ENCODE measurements at places on chromosomes 16 and 17.

DNA sequence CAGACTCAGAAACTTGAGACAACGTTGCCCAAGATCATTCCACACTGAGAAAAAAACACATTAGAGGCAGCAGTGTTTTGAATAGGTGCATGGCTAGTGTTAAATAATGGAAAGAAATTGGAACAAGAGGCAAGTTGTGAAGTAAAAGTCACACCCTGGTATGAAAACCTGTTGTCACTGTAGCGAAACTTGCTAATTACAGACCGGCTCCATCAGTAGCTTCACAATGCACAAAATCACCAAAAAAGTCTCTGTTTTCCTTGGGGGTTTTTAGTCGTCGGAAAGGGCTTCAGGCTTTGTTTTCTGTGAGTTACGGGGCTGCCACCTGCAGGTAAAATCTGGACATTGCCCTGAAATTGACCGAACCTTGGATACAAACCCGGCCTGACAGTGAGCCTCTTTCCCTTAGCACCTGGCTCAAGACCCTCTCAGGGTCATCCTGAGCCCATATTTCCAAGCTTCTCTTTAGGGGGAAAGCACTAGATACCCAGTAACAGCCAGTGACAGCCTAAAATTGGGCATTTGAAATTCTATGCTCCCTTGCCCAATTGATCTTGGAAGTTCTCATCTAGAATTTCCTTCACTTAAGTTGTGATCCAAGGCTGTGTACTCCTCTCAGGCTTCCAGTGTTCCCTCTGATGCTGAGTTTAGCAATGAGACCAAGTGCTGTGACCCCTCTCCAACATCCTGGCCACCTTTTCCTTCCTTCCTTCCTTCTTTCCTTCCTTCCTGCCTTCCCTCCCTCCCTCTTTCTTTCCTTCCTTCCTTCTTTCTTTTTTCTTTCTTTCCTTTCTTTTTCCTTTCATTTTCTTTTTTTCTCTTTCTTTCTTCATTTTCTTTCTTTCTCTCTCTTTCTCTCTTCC is 7.2 kb upstream of the GRB2 start:
- DNase-seq, result peak; percentile 34

DNA sequence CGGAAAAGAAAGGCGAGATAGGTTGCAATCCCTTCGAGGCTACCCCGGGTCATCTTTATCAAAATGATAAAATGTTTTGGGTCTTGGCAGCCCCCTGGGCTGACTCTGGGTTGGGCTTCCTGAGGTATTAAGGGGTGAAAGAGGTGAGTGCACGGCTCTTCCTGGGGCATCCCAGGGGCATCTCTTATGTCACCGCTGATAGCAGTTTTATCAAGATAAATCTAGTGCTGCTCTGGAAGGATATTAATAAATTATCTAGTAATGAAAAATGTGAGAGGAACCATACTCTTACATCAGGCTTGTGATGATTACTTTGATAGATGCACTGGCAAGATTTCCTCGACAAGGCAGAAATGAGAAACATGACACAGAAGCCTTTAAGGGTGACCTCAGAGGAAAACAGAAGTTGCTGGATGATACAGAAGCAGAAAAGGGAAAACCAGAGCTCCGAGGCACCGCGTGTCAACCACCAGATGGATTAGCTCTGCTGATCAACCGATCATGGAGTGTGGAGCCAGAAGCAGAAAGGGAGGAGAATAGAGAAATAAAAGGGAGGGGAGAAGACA is 491.3 kb downstream of the TMEM114 start:
- no peak for DNase-seq

DNA sequence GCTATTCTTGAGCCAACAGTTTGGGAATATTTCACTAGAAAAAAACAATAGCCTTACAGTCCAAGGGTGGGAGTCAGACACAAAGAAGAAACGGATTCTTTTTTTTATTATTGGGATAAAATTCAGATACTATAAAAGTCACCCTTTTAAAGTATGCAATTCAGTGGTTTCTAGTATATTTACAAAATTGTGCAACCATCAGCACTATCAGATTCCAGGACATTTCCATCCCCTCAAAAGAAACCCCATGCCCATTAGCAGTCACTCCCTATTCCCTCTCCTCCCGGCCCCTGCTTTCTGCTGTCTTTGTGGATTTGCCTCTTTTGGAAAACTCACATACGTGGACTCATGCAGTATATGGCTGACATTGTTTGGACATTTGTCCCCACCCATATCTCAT is 134.4 kb downstream of the C16orf95 start:
- no peak for DNase-seq

DNA sequence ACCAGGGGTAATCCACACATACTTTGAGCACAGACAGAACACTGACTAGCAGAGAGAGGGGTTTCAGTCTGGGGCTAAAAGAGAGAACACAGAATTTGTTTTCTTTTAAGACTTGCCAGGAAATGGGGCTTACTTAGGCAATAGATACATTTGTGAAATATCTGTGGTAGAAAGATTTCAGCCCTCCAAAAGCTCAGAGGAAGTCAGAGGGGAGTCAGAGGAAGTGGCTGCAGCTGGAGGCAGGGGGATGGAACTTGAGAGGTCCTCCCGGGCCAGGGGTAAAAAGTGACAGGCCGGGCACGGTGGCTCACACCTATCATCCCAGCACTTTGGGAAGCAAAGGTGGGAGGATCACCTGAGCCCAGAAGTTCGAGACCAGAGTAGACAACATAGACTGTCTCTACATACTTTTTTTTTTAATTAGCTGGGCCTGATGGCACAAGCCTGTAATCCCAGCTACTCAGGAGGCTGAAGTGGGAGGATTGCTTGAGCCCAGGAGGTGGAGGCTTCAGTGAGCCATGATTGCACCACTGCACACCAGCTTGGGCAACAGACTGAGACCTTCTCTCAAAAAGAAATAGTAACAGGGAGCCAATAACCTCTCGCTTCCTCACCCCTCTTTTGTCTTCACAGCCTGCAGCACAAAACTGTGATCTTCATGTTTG is 49.9 kb downstream of the NLRC5 start:
- no peak for DNase-seq

DNA sequence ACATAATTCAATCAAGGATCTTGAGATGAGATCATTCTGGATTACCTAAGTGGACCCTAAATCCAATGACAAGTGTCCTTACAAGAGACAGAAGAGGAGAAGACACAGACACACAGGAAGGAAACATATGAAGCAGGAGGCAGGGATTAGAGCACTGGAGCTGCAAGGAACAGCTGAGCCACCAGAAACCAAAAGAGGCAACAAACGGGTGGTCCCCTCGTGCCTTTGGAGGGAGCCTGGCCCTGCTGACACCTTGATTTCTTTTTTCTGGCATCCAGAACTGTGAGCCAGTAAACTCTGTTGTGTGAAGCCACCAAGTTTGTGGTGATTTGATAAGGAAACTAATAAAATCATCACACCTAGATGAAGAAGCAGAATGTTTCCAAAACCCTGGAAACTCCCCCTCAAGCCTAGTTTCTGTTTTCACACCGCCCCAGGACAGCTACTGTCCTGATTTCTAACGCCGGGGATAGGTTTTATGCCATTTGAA is 115.2 kb downstream of the PITPNC1 start:
- DNase-seq, result no peak

GRCh38 chr17:14545156-14545906 is 244.4 kb downstream of the HS3ST3B1 start:
- no peak for DNase-seq

GRCh38 chr17:46773221-46773605 is 45.3 kb downstream of the WNT3 start:
- DNase-seq, result no peak

DNA sequence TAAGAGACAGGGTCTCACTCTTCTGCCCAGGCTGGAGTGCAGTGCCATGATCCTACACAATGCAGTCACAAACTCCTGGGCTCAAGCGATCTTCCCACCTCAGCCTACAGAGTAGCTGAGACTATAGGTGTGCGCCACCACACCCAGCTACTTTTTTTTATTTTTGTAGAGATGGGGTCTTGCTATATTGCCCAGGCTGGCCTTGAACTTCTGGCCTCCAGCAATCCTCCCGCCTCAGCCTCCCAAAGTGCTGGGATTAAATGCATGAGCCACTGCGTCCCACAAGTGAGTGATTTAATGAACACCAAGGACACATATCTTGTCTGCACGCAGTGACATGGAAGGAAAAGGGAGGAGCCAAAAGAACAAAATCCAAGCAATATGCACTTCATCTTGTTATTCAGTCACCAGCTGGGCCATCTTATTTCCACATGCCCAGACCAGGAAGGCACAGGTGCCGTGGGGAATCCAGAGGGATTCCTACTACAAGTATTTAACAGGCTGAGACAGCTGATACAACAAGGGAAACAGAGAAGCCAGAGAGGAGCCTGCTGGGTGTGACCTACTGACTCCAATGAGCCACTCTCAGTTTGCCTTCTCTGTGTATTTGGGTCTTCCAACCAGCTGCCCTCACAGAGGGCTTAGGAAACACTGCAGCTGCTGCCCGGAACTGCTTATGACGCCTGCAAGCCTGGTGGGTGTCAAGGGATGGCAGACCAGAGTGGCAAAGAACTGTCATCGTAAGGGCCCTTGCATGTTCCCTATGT is 17.0 kb downstream of the LSM12 start:
- DNase-seq, result no peak

DNA sequence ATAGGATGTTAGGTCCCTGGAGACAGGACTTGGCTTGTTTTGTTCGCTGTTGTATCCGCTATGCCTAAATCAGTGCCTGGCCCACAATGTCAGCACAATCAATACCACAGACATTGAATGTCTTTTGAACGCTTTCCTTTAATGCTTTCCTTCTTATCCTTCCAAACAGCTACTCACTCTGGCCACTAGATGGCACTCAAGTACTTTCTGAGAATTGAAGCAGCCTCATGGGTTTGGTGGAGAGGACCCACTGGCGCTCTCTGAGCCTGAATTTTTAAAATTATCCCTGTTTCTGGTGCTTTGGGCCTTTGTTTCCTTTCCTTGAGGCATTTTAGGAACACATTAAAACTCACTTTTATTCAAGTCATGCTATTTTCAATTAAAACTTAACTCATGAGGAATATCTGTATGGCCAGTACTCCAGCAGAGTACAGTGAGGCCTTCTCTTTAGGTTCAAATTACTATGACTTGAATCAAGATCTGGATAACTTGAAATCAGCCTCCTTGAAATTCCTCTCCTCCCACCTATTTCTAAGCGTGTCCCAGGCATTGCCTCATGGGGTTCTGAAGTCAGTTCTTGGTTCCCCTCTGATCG is 3.2 kb upstream of the NLRP1 start:
- peak; percentile 69 for DNase-seq

- DNase-seq, result no peak
Measured at GRCh38 chr16:52364500-52364899, 182.4 kb downstream of the TOX3 start.

DNA sequence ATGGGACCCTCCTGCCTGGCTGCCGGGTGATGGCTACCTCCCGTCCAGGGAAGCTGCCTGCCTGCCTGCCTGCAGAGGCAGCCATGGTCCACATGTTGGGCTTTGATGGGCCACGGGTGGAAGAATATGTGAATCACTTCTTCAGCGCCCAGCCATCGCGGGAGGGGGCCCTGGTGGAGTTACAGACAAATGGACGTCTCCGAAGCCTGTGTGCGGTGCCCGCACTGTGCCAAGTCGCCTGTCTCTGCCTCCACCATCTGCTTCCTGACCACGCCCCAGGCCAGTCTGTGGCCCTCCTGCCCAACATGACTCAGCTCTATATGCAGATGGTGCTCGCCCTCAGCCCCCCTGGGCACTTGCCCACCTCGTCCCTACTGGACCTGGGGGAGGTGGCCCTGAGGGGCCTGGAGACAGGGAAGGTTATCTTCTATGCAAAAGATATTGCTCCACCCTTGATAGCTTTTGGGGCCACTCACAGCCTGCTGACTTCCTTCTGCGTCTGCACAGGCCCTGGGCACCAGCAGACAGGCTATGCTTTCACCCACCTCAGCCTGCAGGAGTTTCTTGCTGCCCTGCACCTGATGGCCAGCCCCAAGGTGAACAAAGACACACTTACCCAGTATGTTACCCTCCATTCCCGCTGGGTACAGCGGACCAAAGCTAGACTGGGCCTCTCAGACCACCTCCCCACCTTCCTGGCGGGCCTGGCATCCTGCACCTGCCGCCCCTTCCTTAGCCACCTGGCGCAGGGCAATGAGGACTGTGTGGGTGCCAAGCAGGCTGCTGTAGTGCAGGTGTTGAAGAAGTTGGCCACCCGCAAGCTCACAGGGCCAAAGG is 36.8 kb downstream of the NLRC5 start:
- no peak for DNase-seq

DNA sequence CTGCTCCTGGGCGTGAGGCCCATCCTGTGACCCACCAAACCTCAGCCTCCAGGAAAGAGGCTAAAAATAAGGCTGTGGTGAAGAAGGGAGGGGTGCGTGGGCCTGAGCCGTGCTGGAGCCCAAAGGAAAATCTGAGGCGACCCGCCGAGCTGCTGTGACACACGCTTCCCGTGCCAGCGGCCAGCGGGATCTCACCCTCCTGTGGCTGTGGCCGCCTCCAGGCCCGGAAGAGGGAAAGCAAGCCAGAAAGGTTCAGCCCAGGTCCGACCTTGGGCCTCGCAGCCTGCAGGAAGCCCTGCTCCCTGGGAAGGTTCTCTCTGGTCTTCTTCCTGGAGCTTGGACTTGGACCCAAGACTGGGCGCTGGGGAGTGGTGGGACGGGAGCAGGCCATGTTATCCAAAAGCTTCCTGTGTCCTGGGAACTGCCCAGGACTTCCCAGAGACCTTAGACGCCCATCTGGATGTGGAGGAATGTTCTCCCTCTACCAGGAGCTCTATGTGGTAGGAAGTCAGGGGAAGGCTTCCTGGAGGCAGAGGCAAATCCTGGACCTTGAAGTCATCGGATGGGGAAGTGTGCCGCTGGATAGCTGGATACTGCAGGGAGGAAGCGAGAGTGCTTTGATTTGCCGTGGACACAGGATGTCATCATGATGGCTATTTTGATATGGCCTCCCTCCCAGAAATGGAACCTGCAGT is 11.4 kb downstream of the SPNS2 start:
- DNase-seq, result no peak

- no peak for DNase-seq
Measured at GRCh38 chr17:81303385-81303784, 8.3 kb upstream of the SLC38A10 start.

Measured in kidney glomerular epithelial cell (primary cell).